ENCODE measurements at places on chromosomes 2 and 18. TPM values are rescaled to one million over a fixed set of nuclear protein-coding genes. Genes with fewer than 3 reads are reported as not detected.

The RPS27A gene
- 1,983 TPM for total RNA-seq

GRCh38 chr2:220682616-220683015 lies 889.5 kb downstream of the EPHA4 start:
- no peak for DNase-seq

DNA sequence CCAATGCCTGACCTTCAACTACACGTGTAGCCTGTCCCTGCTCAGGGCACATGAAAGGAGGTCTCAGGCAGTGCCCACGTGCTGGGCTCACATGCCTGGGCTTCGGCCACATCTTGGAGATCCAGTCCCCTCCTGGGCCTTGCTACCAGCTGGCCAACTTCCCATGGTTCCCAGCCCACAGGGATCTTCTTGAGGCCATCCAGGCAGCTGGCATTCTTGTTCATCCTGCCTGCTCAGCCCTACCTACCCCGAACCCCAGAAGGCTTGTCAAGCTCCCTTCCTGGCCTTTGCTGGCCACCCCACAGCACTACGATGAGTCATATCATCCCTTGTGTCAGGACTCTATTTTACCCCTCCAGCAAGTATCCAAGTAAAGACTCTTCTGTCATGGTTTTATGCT lies 97.1 kb downstream of the ZBTB7C start:
- DNase-seq, result no peak

GRCh38 chr18:35973650-35974049 lies 1.2 kb downstream of the RMP24 start:
- no peak for DNase-seq
